ENCODE measurements at places on chromosomes 11 and 22.

DNA sequence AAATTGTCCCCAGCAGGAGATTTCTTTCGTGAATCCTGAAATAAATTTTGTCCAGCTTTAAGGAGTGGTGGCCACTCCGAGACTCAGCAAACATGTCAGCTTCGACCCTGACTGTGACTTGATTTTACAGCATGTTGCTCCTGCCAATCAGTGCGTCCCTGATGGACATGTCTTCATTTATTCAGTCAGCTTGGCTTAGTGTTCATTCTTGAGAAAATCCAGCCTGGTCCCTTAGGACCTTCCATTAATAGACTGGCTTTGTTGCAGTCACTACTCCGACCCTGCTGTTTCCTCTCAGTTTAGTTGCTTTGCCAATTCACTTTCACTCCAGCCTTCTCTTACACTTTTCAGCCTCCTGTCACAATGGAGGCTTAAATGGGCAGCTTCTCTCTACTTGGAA, 30.5 kb downstream of the TMPRSS5 start:
- no peak for DNase-seq

DNA sequence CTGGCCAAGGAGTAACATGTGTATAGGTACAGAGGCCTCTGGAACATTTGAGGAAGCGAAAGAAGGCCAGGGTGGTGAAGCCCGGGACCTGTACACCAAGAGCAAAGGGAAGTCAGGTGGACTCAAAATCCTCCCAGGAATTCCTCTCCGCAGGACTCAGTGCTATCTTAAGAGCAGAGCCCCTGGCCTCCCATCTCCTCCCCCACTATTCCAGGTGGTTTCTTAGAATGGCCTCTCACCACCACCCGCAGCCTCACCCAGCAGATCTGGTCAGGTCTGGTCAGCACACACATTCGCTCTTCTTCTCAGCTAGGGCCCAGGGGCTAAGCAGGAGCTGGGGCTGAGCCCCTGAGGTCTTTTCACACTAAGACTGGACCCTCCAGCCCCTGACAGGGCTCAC, 59.1 kb downstream of the SCGB1A1 start:
- no peak for DNase-seq

DNA sequence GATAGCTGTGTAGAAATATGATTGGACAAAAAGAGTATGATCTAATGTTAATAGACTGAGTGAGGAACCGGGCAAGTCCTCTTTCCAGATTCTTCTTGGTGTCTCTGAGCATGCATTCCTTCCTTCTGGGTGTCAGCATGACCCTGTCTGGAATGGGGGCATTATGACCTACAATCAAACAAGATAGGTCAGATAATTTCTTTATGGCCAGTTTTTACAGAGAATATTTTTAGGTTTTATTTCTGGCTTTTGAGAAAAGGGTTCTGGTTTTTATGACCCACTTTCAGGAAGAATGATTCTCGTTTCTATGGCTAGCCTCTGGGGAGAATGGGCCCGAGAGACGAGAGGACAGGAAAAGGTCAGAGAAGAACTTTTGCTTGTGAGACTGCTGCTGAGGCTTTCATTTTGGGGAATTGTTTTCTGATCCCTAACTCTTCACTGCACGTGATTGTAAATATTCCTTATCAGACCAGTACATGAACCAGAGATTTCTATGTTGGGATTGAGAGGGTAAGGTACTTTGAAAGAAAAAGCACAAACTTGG, 383.8 kb downstream of the AASDHPPT start:
- no peak for DNase-seq

DNA sequence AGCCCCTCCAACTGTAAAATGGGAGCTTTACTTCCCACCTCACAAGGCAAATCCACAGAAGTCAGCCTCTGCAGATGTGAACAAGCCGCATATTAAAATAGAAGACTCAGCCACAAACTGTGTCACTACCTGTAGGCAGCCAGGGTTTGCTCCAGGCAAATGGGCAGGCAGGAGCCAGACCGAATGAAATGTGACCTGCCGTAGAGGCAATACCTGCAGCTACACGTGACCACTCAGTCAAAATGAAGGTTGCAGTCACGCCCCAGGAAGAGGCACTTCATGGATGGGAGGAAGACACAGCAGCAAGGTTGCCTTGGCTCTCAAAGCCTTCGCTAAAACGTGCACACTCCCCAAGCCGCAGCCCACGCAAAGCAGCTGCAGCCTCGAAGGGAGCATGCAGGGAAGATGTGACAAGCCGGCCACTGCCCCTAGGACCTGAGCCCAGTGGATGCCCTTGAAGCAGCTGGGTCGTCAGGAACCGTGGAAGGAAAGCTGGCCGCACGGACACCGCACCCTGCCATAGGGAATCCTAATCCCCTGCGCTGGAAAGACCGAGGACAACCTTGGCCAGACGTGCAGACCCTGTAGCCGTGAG, 53.1 kb downstream of the SHANK2 start:
- no peak for DNase-seq

- DNase-seq: no peak
These were observed 48.4 kb upstream of the HEPHL1 start for GRCh38 chr11:93972790-93973189.

GRCh38 chr11:117851852-117852251, 24.6 kb downstream of the FXYD6 start:
- DNase-seq: no peak

DNA sequence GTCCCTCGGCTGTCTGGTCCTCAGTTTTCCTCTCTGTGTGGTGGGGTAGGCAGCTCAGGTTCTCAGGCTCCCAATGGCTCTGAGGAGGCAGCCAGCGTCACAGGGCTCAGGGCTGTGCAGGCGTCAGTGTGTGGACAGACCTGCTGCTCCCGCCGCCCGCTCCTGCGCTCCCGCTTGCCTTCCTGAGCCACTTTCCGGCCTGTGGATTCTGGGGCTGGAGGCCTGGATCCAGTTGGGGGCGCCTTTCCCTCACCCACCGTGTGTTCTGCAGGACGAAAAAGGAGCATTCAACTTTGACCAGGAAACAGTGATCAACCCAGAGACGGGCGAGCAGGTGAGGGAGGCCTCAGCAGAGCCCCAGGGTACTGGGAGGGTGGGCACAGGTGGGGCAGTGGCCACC, 14.7 kb downstream of the DPP3 start:
- DNase-seq: no peak

GRCh38 chr11:17719938-17720795, 796 bp downstream of the MYOD1 start:
- no peak for DNase-seq

DNA sequence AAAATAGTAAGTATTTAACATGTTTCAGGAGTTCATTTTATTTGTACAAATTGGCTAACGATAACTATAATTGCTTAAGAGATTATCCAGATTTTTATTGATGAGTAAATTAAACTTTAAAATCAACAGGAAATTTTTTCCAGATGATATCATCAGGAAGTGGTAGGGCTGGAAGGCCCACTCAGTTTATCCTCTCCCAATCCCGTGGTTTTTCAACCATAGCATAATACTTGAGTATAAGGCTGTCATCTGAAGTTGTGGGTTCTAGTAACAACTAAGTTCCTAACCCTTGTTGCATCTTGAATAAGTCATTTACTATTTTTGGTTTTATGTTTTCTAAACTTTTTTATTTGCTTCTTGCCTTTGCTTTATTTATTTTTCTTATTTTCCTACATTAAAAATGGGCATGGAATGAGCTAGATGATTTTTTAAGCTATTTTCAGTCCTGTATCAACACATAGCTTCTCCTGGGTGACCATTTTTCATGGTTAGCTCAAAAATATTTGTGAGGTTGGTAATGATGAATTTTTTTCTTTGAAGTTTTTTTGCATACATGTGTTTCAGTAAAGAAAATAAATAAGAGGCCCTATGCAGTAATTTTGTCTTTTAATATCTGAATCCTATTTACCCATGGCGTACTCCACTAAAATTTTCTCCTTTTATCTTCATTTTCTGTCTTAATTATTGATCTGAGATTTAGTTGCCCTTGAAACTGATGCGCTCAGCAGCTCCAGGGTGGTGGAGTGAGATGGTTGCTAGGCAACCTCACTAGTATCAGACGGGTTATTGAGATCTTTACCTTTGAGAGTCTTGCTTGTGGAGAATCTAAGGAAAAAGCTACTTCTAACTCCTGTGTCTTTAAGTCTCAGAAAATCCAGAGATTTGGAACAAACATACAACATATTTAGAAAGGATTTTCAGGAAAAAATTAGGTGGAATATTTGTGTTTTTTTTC, 452.0 kb upstream of the CCDC179 start:
- DNase-seq: peak; percentile 42

DNA sequence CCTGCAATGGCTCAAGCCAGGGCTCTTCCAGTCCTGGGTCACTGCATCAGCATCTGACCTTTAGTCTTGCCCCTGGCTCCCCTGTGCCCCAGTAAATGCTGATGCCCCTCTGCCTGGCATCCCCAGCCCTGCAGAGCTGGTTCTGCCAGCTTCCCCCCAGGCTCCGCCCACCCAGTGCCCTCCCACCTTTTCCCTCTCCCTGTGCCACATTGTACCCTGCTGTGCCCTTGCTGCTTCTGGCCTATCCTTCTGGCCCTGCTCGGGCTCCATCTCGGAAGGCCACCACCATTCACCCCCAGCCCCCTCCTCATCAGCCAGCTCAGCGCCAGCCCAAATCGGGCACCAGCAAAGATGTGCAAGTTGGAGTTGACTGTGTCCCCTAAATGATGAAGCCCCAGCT, 7.4 kb downstream of the CAPN5 start:
- DNase-seq: no peak

- no peak for DNase-seq
These were observed 41.6 kb downstream of the NAALAD2 start for GRCh38 chr11:90176069-90176468.

DNA sequence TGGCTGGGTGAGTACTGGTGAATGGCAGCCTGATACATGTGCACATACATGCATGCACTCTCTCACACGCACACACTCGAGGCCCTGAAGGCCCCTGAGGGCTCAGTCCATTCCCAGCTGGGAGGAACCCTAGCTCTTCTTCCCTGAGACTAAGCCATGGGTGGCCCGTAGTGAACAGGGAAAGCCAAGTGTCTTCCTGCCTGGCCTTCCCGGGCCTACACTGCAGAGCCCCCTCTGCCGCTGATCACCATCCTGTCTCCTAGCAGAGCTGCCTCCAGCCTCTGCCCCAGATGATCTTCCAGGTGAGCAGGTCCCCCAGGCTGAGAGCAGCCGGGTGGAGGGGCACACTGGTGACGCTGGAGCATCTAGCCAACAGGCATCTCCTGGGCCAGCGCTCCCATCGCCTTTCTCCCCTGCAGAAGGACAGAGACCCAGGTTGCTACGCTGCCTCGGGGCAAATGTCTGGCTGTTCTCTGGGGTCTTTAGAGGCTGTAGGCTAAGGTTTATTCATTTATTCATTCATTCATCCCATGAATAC, 57.3 kb downstream of the CD82 start:
- DNase-seq: no peak

DNA sequence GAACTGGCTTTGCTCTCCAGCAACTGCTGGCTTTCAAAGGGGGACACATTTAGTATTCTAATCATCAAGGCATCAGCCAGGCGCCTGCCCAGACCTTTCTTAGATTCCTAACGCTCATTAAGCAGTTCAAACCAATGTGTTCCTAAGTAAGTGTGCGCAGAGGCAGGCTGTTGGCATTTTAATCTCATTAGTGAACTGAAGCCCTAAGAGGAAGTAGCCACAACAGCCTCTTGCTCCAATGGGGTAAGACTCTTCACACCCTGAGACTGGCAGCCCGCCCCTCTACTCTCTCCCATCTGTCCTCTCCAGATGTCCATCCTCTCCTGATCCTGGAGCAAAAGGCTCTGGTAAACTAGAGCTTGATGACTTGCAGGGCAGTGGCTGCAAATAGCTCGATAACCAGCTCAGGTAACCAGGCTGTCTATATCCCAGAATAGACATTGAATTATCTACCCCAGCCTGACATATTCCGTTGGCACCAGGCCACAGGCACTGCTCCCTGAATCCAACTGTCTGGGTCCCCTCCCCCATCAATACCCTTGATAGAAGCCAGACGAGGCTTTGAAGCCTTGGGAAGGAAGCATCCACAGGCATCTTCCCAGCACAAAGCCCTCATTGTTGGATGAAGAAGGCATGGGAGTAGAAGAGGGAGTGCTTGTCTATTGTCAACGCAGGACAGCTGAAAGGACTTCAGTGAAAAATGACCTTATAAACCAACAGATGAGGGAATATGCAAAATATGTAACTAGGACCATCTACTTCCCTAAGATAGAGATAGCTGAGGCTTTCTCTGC, 321.1 kb downstream of the TENM4 start:
- no peak for DNase-seq

- peak; percentile 50 for DNase-seq
These were observed 14.4 kb downstream of the FBLN1 start for GRCh38 chr22:45516923-45517675.

DNA sequence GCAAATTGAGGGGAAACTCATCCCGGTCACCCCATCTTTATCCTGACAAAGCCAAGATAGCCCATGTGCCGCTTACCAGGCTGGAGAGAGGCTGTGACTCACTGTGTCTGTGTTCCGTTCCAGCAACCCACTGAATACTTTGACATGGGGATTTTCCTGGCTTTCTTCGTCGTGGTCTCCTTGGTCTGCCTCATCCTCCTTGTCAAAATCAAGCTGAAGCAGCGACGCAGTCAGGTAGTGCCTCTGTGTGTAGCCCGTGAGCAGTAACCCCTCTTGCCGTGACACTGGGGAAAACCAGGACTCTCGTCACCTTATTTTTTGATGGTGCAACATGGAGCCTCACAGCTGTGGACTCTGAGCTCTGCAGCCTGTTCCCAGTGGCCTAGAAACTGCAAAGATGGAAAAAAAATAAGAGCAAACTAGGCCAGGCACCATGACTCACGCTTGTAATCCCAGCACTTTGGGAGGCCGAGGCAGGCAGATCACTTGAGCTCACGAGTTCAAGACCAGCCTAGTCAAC, 16.9 kb downstream of the C22orf31 start:
- DNase-seq: peak; percentile 76
